ENCODE measurements at places on chromosomes 7 and 10.

DNA sequence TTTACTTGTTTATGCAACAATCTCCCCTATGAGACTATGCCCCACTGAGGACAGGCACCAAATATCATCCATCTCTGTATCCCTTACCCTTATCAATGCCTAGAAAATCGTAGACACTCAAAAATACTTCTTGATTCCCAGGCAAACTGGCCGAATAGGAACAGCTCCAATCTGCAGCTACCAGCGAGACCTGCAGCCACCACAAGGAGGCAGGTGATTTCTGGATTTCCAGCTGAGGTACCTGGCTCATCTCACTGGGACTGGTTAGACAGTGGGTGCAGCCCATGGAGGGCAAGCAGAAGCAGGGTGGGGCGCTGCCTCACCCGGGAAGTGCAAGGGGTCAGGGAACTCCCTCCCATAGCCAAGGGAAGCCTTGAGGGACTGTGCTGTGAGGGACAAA is 10.8 kb upstream of the PPP1R3C start:
- no peak for DNase-seq

DNA sequence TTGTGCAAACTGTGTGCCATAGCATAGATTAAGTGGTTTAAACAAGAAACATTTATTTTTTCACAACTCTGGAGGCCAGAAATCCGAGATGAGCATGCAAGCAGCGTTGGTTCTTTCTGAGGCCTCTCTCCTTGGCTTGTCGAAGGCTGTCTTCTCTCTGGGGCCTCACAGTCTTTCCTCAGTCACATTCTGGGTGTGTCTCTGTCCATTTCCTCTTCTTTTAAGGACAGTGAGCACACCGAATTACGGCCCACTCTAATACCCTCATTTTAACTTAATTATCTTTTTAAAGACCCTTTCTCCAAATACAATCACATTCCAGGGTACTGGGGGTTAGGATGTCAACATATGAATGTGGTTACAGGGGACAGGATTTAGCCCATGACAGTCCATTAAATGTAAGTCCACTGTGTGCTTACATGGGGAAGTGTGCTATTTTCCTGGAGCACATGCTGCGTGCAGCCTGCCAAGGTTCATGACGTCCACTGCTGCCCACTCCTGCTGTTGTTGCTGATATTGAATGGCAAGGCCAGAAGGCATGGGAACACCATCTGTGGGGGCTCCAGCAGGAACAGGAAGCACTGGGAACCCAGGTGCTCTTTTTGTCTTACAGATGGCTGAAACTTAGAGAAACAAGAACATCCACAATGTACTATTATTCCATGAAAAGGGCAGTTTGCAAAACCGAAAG is 365.5 kb downstream of the GALNT17 start:
- DNase-seq, result no peak

- DNase-seq, result no peak
These were observed 25.8 kb downstream of the SFTPD start for GRCh38 chr10:79923145-79923544.

GRCh38 chr10:78719276-78719675 is 349.5 kb upstream of the ZMIZ1 start:
- DNase-seq, result no peak

- DNase-seq, result no peak
These were observed 315.6 kb downstream of the LRRTM3 start for GRCh38 chr10:67241451-67241850.

DNA sequence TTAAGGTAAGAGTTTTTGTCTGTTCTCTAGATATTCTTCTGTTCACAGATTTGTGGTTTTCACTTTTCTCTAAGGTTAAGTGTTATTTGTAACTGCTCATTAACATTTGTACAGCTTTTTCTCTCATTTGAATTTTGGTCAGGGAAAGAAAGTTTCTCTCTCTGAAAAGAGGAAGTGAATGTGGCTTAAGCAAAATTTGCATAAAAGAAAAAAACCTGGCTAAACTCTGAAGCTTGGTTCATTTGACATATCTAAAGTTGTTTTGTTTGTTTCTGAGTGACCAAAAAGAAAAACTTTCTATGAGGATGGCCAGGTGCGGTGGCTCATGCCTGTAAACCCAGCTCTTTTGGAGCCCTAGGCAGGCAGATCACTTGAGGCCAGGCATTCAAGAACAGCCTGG is 22.0 kb upstream of the SLC26A4 start:
- DNase-seq, result no peak

Measured in NCI-H2081 treated with DMSO at 0.1 percent for 48 hours (cell line).